ENCODE measurements at places on chromosomes 16 and 17. TPM values are rescaled to one million over a fixed set of nuclear protein-coding genes. Genes with fewer than 3 reads are reported as not detected.

GRCh38 chr16:10504404-10504885 is 76.0 kb downstream of the EMP2 start:
- no peaks in the 10 kb centered on the region for H3K27me3 ChIP-seq
- H3K36me3 ChIP-seq = peaks cover 57% of the 10 kb centered on the region

DNA sequence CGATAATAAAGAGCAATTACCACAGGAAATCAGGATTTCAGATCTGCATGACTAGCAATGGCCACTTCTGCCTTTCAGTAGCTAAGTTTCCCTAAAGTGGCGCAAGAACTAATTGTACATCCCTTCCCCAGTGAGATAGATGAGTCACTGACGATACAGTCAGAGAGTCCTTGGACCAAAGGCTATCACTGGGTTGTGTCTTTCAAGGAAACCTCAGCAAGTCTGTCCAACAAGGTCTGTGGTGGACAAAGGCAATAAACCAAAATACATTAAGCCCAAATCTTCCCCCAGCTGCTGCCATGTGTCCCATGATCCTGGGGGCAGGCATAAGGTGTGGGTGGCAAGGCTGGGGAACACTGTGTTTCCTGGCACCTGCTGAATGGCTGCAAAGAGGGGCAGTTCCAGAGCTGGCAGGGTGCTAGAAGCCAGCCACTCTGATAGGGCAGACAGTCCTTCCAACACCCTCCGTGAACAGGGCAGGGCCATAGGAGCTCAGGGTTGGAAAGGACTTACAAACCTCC is 20.5 kb upstream of the MTMR4 start:
- no peak for DNase-seq
- no peak overlapping the region for H3K4me3 ChIP-seq
- H3K27ac ChIP-seq = no peak overlapping the region
- H3K36me3 ChIP-seq = no peaks in the 10 kb centered on the region

MT3 gene
- total RNA-seq = not detected

CD300A gene
- total RNA-seq = 27.8 TPM

DNA sequence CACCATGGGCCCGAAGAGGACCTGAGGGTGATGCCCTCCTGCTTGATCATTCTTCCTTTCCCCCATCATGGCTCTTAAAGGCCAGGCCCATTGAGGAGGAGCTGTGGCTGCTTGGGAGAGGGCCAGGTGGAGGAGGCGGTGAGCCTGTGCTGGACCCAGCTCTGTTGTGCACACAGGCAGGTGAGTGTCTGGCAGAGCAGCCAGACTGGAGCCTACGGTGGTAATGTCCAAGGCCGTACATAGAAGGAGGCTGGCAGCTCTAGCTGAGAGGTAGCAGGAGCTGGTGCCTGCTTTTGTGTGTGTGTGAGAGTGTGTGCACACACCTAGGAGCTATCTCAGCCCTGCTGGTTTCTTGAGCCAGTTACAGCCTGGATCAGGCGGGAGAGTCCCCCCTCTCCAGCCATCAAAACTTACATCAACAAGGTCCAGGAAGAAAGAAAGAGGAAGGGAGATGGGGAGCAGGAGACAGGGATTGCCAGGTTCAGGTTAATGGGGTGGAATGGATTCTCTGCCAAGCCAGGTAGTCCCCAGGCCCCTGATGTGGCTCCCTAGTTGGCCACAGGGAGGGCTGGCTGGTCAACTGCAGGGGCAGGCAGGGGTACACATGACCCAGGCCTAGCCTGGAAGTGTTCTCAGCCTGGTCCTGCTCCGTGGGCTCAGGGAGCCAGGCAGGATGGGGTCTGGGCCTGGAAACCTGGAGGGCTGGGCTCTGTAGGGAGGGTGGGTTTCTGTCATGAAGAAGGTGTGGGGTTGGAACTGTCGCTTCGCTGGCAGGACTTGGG is 107.1 kb downstream of the RAP1GAP2 start:
- no peaks in the 10 kb centered on the region for H3K36me3 ChIP-seq
- no peaks in the 10 kb centered on the region for H3K4me1 ChIP-seq
- DNase-seq = no peak
- no peak overlapping the region for H3K4me3 ChIP-seq
- H3K27me3 ChIP-seq = no peaks in the 10 kb centered on the region

- peaks cover 43% of the 10 kb centered on the region for H3K4me1 ChIP-seq
- H3K4me3 ChIP-seq = peak overlapping the region; percentile 97
- H3K27me3 ChIP-seq = no peaks in the 10 kb centered on the region
- peak; percentile 68 for DNase-seq
Observed at GRCh38 chr17:51119415-51120356, 982 bp downstream of the SPAG9 start.

- no peak for DNase-seq
- no peak overlapping the region for H3K4me3 ChIP-seq
- H3K27me3 ChIP-seq = peaks cover 1% of the 10 kb centered on the region
- no peaks in the 10 kb centered on the region for H3K36me3 ChIP-seq
Observed at GRCh38 chr16:89581861-89582563, 6.5 kb downstream of the CPNE7 start.

AIPL1 gene
- not detected for total RNA-seq

GRCh38 chr16:30697264-30698138 is 1.5 kb upstream of the SRCAP start:
- peak overlapping the region; percentile 99 for H3K4me3 ChIP-seq
- peaks cover 34% of the 10 kb centered on the region for H3K4me1 ChIP-seq
- no peak for DNase-seq

- peak overlapping the region; percentile 12 for H3K4me3 ChIP-seq
- peak overlapping the region; percentile 73 for H3K27ac ChIP-seq
- peaks cover 5% of the 10 kb centered on the region for H3K27me3 ChIP-seq
- H3K4me1 ChIP-seq = peaks cover 69% of the 10 kb centered on the region
- peak; percentile 81 for DNase-seq
Observed at GRCh38 chr17:49216953-49217650, 6.6 kb downstream of the ABI3 start.

DNA sequence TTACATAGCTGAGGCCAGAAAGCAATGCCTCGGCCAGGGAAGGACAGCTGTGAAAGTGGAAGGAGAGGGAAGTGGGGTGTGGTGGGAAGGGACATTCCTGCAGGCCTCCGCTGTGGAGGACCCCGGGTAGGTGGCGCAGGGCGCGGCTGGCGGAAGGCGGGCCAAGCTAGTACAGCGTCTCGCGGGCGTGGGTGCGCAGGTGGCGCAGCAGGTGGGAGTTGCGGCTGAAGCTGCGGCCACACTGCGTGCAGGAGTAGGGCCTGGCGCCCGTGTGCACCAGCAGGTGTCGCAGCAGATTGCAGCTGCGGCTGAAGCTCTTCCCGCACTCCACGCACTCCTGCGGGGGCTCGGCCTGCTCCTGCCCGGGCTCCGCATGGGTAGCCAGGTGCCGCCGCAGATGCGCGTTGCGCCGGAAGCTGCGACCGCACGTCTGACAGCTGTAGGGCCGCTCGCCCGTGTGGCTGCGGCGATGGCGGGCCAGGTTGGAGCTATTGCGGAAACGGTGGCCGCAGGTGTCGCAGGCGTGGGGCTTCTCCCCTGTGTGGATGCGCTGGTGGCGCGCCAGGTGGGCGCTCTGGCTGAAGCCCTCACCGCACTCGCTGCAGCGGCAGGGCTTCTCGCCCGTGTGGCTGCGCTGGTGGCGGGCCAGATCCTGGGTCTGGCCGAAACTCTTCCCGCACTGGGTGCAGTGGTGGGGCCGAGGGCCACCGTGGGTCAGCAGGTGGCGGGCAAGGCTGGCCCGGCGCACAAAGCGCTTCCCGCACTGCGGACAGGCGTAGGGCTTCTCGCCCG is 10.0 kb downstream of the ZSCAN10 start:
- DNase-seq = peak; percentile 72
- H3K27me3 ChIP-seq = no peaks in the 10 kb centered on the region
- H3K27ac ChIP-seq = peak overlapping the region; percentile 71
- H3K4me3 ChIP-seq = no peak overlapping the region
- H3K4me1 ChIP-seq = peaks cover 36% of the 10 kb centered on the region
- H3K36me3 ChIP-seq = no peaks in the 10 kb centered on the region

DNA sequence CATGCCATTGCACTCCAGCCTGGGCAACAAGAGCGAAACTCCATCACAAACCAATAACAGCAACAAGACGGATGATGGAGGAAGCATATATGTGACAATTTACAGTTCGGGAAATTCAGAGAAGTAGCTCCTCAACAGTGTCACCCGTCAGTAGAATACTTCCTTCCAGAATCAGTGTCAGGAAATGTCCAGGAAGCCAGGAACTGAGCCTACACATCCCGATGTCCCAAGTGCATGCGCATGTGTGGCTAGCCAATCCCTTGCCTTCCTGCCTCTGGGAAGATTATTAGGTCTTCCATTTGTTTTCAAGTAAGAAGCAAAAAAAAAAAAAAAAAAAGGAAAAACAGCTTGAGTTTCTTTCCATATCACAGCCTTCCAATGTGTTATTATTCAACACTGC is 1.4 kb upstream of the PITPNC1 start:
- H3K36me3 ChIP-seq = no peaks in the 10 kb centered on the region
- DNase-seq = no peak
- peaks cover 24% of the 10 kb centered on the region for H3K4me1 ChIP-seq
- H3K4me3 ChIP-seq = no peak overlapping the region

TRAPPC2L gene
- 51.4 TPM for total RNA-seq

KRTAP1-1 gene
- not detected for total RNA-seq

SLC52A1 gene
- total RNA-seq = 0.86 TPM

CLEC18A gene
- total RNA-seq = 2.7 TPM

BCL6B gene
- total RNA-seq = 13.4 TPM

DNA sequence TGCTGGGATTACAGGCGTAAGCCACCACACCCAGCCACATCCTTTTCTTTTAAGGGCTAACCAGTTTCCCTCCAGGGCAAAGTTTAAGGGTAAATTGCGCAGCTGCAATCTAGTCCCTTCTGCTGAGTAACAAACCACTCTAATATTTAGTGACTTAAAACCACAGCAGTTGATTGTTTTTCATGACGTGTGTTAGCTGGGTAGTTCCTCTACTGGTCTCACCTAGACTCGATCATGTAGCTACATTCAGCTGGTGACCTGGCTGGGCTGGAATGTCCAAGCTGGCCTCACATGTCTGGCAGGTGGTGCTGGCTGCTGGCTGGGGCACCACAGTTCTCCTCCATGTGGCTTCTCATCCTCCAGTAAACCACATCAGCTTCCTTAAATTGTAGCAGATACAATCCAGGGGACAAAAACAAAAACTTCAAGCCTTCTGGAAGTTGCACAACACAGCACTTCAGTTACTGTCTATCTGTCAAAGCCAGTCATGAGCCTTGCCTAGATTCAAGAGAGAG is 75.5 kb downstream of the GPRC5B start:
- no peak overlapping the region for H3K4me3 ChIP-seq
- peak overlapping the region; percentile 6 for H3K27ac ChIP-seq
- peaks cover 26% of the 10 kb centered on the region for H3K4me1 ChIP-seq
- DNase-seq = no peak
- H3K36me3 ChIP-seq = no peaks in the 10 kb centered on the region

SMIM5 gene
- total RNA-seq = 2.7 TPM

DNA sequence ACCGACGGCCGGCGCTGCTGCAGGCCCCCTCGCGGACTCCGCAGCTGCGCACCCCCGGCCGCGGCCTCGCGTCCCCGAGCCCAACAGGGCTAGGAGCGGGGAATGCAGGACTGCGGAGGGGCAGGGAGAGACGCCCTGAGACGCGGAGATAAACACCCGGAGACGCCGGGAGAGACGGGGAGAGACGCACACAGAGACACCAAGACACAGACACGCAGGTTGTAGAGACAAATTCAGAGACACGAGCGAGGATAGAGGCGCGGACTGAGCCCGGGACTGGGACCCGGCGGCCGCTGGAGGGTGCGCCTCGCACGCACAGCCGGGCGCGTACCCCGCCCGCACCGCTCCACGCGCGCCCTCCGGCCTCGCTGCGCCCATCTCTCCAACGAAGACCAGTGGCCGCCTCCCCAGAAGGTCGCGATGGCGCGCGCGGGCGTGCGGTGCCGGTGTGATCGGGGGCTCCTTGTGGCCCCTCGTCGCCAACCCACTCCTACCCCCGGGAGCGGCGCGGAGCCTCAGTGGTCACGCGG is 902 bp downstream of the STAC2 start:
- peak overlapping the region; percentile 43 for H3K4me3 ChIP-seq
- peaks cover 68% of the 10 kb centered on the region for H3K27me3 ChIP-seq
- H3K4me1 ChIP-seq = peaks cover 18% of the 10 kb centered on the region
- no peaks in the 10 kb centered on the region for H3K36me3 ChIP-seq
- DNase-seq = no peak

MPRIP gene
- 232 TPM for total RNA-seq

PIRT gene
- total RNA-seq = not detected

CENPX gene
- 43.8 TPM for total RNA-seq

DNA sequence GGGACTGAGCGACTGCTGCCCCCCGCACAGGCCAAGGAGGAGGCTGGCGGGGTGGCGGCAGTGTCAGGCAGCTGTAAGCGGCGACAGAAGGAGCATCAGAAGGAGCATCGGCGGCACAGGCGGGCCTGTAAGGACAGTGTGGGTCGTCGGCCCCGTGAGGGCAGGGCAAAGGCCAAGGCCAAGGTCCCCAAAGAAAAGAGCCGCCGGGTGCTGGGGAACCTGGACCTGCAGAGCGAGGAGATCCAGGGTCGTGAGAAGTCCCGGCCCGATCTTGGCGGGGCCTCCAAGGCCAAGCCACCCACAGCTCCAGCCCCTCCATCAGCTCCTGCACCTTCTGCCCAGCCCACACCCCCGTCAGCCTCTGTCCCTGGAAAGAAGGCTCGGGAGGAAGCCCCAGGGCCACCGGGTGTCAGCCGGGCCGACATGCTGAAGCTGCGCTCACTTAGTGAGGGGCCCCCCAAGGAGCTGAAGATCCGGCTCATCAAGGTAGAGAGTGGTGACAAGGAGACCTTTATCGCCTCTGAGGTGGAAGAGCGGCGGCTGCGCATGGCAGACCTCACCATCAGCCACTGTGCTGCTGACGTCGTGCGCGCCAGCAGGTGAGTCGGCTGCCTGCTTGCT is 5.6 kb upstream of the TMEM88 start:
- no peaks in the 10 kb centered on the region for H3K27me3 ChIP-seq
- H3K27ac ChIP-seq = no peak overlapping the region
- no peak overlapping the region for H3K4me3 ChIP-seq
- H3K36me3 ChIP-seq = peaks cover 90% of the 10 kb centered on the region

GRCh38 chr16:79295746-79296145 is 304.8 kb downstream of the MAF start:
- DNase-seq = no peak
- H3K36me3 ChIP-seq = no peaks in the 10 kb centered on the region
- H3K27ac ChIP-seq = no peak overlapping the region
- no peaks in the 10 kb centered on the region for H3K4me1 ChIP-seq
- no peak overlapping the region for H3K4me3 ChIP-seq

DNA sequence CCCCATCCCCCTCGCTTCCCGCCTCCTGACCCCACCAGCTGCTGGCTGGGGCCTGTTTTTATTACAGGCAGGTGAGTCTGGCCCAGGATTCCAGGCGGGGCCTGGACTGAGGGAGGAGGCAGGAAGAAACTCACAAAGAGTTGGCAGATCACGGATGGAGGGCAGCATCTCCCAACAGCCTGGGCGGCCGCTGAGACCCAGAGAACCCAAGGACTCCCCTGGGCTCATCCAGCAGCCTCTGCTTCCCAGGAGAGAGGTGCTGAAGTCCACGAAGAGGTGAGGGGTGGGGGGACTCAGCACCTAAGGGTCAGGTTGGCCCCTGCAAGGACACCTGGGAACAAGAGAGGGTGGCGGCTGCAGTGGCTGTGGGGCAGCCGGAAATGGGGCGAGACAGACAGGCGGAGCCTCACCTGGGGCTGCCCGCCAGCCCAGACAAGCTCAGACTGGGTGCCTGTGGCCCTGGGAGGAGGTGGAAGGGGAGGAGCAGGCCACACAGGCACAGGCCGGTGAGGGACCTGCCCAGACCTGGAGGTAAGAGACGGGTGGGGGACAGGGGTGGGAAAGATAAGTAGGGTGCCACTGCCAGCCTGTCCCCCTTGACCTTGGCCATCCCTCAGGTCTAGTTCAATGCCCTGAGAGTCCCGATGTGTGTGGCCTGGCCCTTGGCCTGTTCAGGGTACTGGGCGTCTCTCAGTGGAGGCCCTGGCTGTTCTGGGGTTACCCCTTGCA is 8.7 kb upstream of the ADGRG1 start:
- H3K4me1 ChIP-seq = peaks cover 34% of the 10 kb centered on the region
- H3K27ac ChIP-seq = peak overlapping the region; percentile 60
- H3K36me3 ChIP-seq = no peaks in the 10 kb centered on the region
- peak overlapping the region; percentile 45 for H3K4me3 ChIP-seq
- peak; percentile 66 for DNase-seq
- no peaks in the 10 kb centered on the region for H3K27me3 ChIP-seq
